ENCODE measurements at places on chromosomes 3 and 15.

GRCh38 chr3:196927571-196928453, 14.5 kb downstream of the NCBP2 start:
- no peak for DNase-seq

DNA sequence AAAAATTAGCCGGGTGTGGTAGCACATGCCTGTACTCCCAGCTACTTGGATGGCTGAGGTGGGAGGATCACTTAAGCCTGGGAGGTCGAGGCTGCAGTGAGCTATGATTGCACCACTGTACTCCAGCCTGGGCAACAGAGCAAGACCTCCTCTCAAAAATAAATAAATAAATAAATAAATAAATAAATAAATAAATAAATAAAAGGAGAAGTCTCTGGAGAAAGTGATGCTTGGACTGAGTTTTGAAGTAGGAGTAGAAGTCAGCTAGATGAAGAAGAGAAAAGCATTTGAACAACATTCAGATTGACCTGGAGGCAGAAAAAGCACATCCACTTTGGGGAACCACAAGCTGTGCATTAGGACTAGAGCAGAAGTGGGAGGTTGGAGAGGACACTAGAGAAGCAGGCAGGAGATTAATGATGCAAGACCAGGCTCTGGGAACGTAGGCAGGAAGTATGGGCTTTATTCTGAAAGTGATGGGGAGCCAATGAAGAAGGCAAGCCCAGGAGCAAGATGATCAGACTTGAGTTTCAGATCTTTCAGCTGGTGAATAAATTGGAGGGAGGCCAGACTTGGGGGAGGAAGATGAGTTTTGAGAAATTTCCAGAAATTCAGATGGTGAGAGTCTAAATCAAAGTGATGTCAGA, 48.7 kb downstream of the KLHL6 start:
- no peak for DNase-seq

DNA sequence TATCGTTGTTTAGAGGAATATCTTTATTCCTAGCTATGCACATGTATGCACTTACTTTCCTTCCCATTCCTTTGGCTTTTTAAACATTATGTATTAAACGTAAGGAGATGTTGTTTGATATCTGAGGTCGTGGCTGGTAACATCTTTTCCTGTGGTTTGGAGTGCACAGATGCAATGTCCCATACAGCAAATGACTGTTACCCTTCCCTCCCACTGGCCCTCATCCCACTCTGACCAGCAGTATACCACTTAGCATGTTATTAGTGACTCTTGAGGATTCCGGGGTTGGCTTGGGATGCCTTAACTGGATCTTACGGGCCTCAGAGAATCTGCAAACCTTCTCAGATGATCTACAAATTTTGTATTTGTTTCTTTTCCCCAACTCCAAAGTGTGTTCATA, 34.5 kb downstream of the TGFBR2 start:
- DNase-seq, result no peak

GRCh38 chr15:25545017-25545416, 106.2 kb upstream of the UBE3A start:
- no peak for DNase-seq

DNA sequence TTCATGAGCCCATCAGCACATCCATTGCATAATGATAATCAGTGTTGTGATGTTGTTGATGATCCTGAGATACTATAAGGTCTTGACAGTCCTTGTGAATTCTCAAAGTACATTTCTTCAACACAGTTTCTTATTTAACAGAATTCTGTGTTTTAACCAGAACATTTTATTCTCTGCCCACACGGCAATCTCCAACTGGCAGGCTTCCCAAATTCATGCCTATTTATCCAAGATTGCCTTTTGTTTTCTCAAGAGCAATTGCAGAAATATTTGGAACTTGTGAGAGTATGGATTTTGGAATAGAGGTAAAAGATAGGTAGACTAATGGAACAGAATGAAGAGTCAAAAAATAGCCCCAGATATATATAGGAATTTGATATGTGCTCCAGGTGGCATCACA, 116.0 kb downstream of the UACA start:
- DNase-seq, result no peak

DNA sequence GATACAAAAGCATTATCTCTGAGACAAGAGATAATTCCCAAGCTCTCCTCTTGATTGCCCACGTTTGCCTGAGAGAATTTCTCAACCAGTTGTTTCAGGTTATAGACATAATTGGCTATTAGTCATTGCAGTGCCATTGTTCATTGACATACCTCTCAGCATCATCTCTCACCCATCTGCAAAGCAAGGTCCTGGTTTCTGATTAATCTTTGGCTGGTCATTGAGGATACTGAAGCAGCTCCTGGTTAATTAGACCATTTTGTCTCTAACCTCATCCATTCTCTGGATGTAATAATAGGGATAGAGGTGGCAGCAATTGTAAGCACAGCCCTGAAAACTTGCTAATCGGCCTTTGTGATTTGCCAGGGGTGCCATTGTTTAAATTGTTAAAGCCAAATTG, 104.2 kb downstream of the CNTN6 start:
- no peak for DNase-seq

DNA sequence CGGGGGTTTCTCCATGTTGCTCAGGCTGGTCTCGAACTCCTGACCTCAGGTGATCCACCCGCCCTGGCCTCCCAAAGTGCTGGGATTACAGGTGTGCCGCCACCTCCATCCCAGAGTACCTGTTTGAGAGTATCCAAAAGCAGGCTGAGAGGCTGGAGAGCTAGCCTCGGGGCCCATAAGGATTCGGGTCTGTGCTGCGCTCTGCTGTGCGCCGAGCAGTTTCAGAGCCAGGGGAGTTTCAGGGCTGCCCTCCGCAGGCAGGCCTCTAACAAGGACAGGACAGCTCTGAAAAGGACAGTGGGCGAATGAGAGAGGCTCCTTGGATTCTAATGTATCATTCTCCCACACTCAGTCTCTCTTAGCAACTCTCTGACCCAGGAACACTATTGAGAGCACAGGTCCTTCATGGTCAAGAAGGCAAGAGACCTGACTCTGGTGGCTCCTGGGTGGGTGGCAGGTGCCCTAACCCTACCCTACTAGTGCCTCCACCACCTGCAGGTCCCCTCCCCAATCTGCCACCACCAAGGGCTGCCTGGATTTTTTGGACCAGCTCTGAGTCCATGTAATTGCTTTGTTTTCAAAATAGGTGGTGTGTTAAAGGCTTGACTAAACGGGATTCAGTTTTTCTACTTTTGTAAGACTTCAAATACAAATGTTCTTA, 27.8 kb downstream of the MAGEF1 start:
- no peak for DNase-seq

- no peak for DNase-seq
Measured at GRCh38 chr3:8903191-8903590, 60.1 kb downstream of the RAD18 start.

GRCh38 chr3:156609546-156609945, 54.6 kb upstream of the SSR3 start:
- DNase-seq, result no peak

GRCh38 chr3:170752571-170753155, 117.3 kb downstream of the RPL22L1 start:
- DNase-seq, result no peak

DNA sequence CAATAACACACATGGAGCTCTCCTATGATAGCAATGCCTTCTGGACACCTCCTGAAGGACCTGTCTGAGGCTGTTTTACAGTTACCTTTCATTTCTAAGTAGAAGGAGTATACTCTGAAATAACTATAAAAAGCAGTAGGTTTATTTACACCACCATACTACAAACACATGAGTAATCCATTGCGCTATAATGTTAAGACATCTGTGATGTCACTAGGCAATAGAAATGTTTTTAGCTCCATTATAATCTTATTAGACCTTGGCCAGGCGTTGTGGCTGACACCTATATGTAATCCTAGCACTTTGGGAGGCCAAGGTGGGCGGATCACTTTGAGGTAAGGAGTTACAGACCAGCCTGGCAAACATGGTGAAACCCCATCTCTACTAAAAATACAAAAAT, 24.7 kb downstream of the PXK start:
- no peak for DNase-seq

- no peak for DNase-seq
Measured at GRCh38 chr15:78930577-78931388, 14.1 kb downstream of the CTSH start.

DNA sequence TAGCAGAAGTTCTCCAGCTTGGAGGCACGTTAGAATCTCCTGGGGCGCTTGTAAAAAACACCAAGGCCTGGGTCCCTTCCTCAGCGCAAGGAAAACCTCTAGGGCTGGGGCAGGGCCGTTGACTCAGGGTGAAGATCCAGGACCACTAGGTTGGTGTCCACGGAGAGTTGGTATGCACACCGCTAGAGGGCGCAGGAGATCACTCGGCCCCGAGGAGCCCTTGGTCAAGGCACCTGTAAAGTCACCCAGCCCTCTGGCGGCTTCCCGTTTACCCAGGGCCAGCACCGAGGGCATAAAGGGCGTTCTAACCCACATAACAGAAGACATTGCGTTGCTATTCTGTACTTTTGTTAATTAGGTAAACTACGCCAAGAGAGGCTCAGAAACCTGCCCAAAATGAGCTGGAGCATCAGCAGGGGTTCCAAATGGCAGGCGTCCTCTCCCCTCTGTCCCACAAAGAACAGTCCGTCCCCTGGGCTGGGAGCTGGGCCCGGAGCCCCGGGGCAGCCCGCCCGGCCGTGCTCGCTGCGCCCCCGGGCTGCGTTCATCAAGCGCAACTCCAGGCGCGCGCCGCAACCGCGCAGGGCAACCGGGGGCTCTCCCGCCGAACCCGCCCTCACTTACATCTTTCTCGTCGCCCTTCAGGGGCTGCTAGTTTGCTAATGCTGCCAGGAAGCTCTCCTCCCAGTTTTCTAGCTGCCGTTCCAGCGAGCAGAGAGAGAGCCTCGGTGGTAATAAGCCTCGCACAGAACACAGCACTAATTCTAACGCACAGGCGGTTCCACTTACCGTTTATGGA, 332.1 kb downstream of the ARRDC4 start:
- DNase-seq, result no peak

- DNase-seq, result no peak
Measured at GRCh38 chr3:35966629-35967464, 327.5 kb downstream of the ARPP21 start.

DNA sequence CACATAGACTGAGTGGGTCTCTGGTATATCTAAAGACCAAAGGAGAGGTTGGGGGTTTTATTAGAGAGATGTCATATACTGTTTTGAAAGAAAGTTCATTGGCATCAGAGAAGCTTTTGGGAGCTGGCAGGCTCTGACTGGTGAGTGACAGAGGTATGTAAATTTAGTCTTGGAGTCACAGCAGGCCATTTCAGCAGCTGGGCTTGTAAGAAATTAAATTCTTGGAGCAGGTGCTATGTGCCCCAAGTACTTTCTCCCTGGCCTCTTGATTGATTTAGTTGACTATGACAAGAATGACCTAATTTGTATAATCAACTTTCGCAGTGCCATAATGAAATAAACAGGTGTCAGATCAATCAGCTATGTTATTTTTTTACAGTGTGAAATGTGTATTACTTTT, 47.8 kb upstream of the CDAN1 start:
- DNase-seq, result no peak

- DNase-seq, result no peak
Measured at GRCh38 chr15:74746389-74746788, 2.3 kb upstream of the CYP1A2 start.

DNA sequence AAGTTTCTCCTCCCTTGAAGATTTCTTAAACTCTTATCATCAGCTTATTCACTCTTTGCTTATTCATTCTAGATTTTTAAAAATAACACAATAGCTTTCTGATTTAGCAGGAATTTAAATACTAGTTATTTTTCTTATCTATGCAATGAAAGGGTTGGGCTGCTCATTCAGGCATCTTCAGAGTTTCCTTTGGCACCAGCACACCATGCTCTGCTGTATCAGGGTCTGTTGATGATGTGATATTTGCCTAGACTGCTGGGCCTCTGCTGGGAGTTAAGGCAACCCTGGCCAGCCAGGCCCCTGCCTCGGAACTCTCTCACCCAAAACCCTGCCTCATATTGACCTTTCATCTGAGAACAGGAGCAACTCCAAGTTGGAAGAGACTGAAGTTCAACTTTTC, 35.0 kb downstream of the DRD3 start:
- no peak for DNase-seq

DNA sequence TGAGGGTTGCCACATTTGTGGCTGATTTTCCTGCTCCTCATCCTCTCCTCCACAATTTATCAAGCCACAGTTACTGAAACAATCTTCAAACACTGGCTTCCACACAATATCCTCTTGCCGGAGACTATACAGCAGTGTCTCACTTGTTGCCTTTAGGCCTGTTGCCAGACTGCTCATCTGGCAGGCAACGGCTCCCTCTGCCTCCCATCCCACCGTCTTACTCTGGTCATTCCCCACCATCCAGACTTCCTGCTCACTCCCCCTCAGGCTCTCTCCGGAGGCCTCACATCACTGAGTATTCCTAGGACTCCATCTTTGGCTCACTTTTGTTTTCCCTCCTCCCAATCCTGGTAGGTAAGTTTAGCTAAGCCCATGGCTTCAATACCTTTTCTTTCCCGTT, 301.9 kb downstream of the IL20RB start:
- DNase-seq, result no peak

DNA sequence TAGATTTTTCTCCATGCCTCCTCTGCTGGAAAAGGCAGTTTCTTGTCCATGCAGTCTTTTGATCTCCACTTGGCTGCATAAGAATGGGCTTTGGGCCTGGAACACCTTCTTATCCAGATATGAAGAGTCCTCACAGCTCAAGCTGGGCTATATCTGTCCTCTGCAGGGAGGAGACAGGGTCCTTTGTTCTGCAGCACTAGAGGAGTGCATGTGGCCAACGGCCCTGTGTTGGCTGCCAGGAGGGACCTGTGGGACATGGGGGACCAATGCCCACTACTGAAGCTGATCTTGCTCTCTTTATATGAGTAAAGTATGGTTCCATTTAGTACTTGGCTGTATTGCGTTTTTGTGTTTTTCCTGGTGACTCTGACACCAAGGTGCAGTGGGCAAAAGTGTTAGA, 157.3 kb upstream of the ABI3BP start:
- DNase-seq, result no peak

- no peak for DNase-seq
Measured at GRCh38 chr15:50857763-50858162, 50.7 kb upstream of the AP4E1 start.

- no peak for DNase-seq
Measured at GRCh38 chr3:16369276-16369675, 104.3 kb downstream of the OXNAD1 start.

DNA sequence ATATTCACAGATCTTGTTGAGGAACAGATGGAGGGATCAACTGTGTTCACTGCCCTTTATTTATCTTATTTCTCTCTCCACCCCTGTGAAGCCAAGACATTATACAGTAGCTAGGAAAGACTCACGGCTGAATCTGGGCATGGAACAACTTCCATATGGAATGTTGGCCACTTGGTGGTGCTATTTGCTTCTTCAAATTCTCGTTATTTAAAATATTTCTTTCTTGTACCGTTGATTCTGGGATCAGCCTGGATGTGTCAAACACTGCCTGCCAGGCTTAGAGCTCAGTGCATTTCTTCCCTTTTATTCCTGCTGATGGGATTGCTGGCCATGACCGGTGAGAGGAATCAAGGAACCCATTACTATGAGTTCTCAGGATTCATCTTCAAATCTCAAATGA, 17.5 kb upstream of the GASK1A start:
- no peak for DNase-seq

DNA sequence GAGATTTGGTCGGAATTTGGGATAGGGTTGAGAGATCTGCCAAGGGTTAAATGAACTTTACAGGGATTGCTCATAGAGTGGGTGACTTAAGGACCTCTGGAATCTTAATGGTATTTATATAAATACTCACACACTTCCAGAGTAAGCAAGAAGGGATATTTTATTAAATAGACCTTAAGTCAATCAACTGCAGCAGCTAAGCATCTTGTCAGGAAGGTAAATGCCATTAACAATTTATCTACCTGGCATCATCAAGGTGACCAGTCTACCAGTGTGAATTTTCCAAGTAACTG, 123.9 kb downstream of the FEZF2 start:
- DNase-seq, result no peak
